Suprapubic skin (tissue), 4 donors: ENCODE measurements at places on chromosomes 12 and 14. TPM values are rescaled to one million over a fixed set of nuclear protein-coding genes. Genes with fewer than 3 reads are reported as not detected.

- no peaks in the 10 kb centered on the region for H3K27me3 ChIP-seq
- no peaks in the 10 kb centered on the region for H3K36me3 ChIP-seq
- H3K4me3 ChIP-seq, result no peak overlapping the region
- DNase-seq, result no peak
These were observed 232.2 kb downstream of the NUAK1 start for GRCh38 chr12:105906561-105906960.

- no peak for DNase-seq
- no peaks in the 10 kb centered on the region for H3K27me3 ChIP-seq
- no peak overlapping the region for H3K27ac ChIP-seq
- H3K36me3 ChIP-seq, result no peaks in the 10 kb centered on the region
- no peaks in the 10 kb centered on the region for H3K4me1 ChIP-seq
These were observed 35.1 kb upstream of the OTOGL start for GRCh38 chr12:80064269-80064668.

DNA sequence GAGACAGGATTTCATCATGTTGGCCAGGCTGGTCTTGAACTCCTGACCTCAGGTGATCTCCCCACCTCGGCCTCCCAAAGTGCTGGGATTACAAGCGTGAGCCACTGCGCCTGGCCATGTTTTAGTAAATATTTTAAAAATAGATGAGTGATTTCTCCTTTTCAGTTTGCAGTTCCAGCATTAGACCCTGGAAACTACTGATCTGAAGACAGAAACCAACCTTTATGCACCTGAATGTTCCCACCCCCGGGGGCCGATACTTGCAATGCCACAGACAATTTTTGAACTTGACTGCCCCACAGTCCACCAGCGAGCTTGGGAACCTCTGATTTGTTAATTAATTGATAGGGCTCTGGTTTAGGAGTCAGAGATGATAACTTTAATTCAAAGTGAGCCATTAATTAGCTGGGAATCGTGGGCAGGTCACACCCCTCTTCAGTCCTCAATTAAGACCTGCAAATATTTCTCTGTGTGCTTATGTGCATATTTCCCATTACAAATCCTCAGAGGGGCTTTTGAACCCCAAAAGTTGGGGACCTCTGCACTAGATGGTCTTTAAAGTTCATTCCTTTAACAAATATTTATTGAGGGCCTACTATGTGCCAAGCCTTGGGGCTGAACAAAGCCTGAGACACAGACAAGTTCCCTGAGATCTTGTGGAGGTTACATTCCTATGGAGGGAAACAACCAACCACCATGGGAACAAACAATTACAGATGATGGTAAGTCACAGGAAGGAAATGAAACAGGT is 4.1 kb upstream of the TMEM120B start:
- H3K27me3 ChIP-seq, result no peaks in the 10 kb centered on the region
- H3K4me1 ChIP-seq, result peaks cover 18% of the 10 kb centered on the region
- no peak overlapping the region for H3K27ac ChIP-seq
- no peaks in the 10 kb centered on the region for H3K36me3 ChIP-seq

DNA sequence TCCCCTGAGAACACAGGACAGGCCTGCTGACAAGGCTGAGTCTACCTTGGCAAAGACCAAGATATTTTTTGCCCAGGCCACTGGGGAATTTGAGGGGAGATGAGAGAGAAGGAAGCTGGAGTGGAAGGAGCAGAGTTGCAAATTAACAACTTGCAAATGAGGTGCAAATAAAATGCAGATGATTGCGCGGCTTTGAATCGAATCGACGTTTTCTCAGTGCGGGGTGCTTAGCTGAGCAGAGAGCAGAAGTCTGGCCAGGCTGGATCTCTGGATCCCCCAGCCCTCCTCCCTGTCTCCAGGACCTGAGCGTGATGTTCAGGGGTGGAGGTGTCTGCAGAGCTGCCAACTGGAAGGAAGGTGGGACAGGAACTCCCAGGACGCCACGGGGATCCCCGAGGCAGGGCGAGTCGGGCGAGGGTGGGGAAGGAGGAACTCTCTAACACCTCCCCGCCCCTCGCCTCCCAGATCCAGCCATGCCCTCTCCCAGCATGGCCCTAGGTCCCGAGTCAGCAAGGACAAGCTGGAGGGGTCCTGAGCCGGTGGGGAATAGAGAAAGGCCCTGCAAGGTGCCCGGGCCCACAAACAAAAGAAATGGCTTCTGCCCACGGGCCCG is 527 bp upstream of the CARMIL3 start:
- H3K27me3 ChIP-seq, result no peaks in the 10 kb centered on the region
- H3K27ac ChIP-seq, result peak overlapping the region; percentile 74
- peak overlapping the region; percentile 57 for H3K4me3 ChIP-seq
- DNase-seq, result no peak
- peaks cover 17% of the 10 kb centered on the region for H3K4me1 ChIP-seq

DNA sequence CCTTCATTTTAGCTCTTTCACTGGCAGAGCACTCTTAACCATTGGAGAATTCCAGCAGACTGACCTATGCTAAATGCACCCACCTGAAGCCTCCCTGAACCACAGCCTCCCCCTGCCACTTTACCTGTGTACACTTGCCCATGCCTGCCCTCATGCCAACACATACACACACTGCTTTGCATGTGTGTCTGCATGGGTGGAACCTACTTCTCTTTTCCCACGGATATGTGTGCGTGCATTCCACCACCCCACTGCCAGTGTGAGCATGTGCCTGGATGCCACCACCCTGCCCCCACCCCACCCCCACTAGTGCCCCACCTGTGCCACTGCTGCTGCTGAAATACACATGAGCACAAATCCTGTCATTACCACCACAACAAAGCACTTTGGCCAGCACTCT is 49.5 kb upstream of the EEA1 start:
- H3K4me1 ChIP-seq, result no peaks in the 10 kb centered on the region
- DNase-seq, result no peak
- H3K36me3 ChIP-seq, result no peaks in the 10 kb centered on the region

DNA sequence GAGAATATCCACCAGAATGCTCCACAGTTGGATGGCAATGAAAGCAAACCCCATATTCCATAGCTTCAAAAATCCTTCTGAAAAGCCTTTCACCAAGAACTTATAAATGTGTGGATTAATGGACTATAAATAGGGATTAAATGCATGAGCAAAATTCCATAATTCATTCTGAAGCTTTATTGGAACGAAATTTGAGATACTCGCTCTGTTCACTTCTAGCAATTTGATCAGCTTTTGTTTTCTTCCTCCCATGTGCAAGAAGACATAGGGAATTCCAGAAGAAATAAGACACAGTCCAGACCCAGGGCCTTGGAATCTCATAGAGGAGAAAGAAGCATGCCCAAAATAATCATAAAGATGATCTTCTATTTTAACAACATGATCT is 285.9 kb upstream of the TMPO start:
- no peak overlapping the region for H3K27ac ChIP-seq
- no peaks in the 10 kb centered on the region for H3K36me3 ChIP-seq
- no peak overlapping the region for H3K4me3 ChIP-seq
- DNase-seq, result no peak
- H3K4me1 ChIP-seq, result no peaks in the 10 kb centered on the region

DNA sequence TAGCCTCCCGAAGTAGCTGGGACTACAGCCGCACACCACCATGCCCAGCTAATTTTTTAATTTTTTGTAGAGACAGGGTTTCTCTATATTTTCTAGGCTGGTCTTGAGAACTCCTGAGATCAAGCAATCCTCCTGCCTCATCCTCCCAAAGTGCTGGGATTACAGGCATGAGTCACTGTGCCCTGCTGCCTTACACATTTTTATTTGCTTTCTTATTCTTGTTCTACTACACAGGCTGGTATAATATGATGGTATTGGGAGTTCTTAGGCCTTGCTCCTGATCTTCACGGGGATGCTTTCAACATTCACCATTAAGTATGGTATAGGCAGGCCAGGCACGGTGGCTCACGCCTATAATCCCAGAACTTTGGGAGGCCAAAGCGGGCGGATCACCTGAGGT is 21.2 kb downstream of the DGLUCY start:
- H3K4me3 ChIP-seq, result no peak overlapping the region
- H3K36me3 ChIP-seq, result peaks cover 32% of the 10 kb centered on the region
- no peaks in the 10 kb centered on the region for H3K4me1 ChIP-seq
- no peak overlapping the region for H3K27ac ChIP-seq

GRCh38 chr12:55843431-55843830 is 695 bp upstream of the MMP19 start:
- H3K27me3 ChIP-seq, result no peaks in the 10 kb centered on the region
- H3K27ac ChIP-seq, result no peak overlapping the region
- peak; percentile 52 for DNase-seq
- no peak overlapping the region for H3K4me3 ChIP-seq
- H3K36me3 ChIP-seq, result no peaks in the 10 kb centered on the region

The CLEC7A gene
- total RNA-seq, result 3.7 TPM

- no peaks in the 10 kb centered on the region for H3K36me3 ChIP-seq
- no peak overlapping the region for H3K27ac ChIP-seq
- H3K27me3 ChIP-seq, result no peaks in the 10 kb centered on the region
These were observed 96.6 kb downstream of the SUDS3 start for GRCh38 chr12:118472940-118473339.

The GNG2 gene
- total RNA-seq, result 7.3 TPM

The SOAT2 gene
- not detected for total RNA-seq

The MGAT4C gene
- 0.55 TPM for total RNA-seq

GRCh38 chr14:101497684-101498525 is 63.4 kb upstream of the DIO3 start:
- no peak overlapping the region for H3K27ac ChIP-seq
- no peak overlapping the region for H3K4me3 ChIP-seq
- DNase-seq, result no peak
- H3K4me1 ChIP-seq, result peaks cover 3% of the 10 kb centered on the region

- H3K36me3 ChIP-seq, result peaks cover 49% of the 10 kb centered on the region
- no peaks in the 10 kb centered on the region for H3K27me3 ChIP-seq
- H3K4me1 ChIP-seq, result no peaks in the 10 kb centered on the region
- no peak for DNase-seq
- no peak overlapping the region for H3K27ac ChIP-seq
- no peak overlapping the region for H3K4me3 ChIP-seq
These were observed 47.8 kb downstream of the EID3 start for GRCh38 chr12:104351057-104351983.

The PLCZ1 gene
- total RNA-seq, result not detected

DNA sequence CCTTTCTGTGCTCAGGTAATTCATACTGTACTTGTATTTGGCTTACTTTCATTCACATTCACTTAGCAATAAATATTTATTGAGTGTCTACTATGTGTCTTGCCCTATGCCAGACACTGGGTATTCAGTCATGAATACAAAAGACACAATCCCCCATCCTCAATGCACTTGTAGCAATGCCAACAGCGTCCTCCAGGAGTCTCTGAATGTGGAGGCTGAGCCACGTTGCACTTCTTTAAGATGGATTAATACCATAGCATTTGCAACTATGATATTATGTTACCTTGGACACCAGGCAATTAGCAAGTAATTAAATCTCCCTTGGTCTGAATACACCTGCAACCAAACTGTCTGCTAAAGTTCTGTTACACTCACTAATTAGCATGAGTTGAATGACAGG is 58.8 kb downstream of the OTX2 start:
- no peak overlapping the region for H3K27ac ChIP-seq
- no peaks in the 10 kb centered on the region for H3K36me3 ChIP-seq
- peaks cover 4% of the 10 kb centered on the region for H3K27me3 ChIP-seq
- no peak overlapping the region for H3K4me3 ChIP-seq
- DNase-seq, result no peak

DNA sequence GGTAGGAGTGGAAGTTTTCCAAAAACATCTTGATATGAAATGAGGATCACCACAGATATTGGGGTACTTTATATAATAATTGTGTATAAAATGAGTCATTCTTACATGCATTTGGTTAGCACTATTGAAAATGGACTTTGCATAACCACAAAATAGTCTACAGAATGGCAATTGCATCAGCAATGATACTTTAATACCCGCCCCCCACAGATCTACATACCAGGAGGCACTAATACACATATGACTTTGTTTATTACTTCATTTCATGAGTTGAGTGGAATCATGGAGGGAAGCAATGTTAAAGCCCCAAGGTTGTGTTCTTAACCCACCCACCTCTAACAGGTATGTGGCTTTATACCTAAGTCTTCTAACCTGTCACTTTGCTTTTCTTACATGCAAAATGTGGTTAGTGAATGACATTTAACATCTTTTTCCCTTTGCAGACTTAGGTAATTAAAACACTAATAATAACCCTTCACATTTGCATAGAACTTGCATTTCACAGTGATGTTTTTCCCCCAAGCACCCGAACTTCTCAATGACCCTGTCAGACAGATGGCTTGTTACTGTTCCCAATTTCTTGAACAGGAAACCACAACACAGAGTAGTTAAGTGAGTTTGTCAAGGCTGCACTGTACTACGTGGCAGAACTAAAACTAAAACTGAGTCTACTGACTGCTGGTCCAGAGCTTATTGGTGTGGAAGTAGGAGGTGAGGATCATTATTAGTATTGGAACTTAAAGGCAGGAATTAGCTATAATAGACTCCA is 101.9 kb downstream of the NPAS3 start:
- no peak overlapping the region for H3K27ac ChIP-seq
- H3K4me1 ChIP-seq, result no peaks in the 10 kb centered on the region
- DNase-seq, result no peak
- H3K27me3 ChIP-seq, result no peaks in the 10 kb centered on the region

DNA sequence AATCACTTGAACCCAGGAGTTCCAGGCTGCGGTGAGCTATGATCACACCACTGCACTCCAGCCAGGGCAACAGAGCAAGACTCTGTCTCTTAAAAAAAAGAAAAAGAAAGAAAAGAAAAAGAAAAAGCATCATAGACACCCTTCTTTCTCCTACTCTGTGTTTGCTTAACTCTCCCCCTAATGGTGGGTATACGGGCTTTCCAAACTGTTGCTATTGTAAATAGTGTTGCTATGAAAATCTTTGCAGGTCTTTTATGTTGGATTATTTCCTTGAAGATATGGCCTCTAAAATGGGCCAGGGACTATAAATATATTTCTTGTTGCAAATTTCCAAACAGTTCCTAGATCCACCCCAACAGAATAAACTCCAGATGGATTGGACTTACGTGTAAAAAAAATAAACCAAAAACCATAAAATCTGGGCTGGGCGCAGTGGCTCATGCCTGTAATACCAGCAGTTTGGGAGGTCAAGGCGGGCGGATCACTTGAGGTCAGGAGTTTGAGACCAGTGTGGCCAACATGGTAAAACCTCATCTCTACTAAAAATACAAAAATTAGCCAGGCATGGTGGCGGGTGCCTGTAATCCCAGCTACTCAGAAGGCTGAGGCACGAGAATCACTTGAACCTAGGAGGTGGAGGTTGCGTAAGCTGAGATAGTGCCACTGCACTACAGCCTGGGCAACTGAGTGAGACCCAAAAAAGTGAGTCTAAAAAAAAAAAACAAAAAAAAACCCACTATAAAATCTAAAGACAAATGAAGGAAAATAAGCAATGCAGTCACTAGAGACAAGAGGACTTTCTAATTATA is 25.9 kb downstream of the NFKBIA start:
- no peak overlapping the region for H3K4me3 ChIP-seq
- H3K27me3 ChIP-seq, result no peaks in the 10 kb centered on the region
- DNase-seq, result no peak
- H3K4me1 ChIP-seq, result peaks cover 16% of the 10 kb centered on the region
- no peak overlapping the region for H3K27ac ChIP-seq

DNA sequence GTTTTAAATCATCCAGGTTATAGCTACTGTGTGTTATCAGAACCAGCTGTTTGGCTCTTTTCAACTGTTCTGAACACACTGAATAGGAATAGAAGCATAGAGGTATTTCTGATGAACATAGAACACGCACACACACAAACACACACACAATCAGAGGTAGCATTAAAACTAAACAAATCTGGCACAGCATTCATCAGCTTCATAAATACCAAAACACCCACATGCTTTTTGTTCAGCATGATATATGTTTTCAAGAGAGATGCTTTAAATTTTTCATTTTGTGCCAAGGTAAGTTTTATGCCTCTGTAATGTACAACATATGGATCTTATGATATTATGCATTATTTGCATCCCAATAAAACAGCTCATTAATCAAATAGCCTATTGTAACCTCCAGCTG is 208.6 kb downstream of the GALC start:
- no peaks in the 10 kb centered on the region for H3K27me3 ChIP-seq
- no peaks in the 10 kb centered on the region for H3K36me3 ChIP-seq
- no peak overlapping the region for H3K4me3 ChIP-seq
- H3K27ac ChIP-seq, result no peak overlapping the region
- no peak for DNase-seq
